NCI-H460 (cell line): ENCODE measurements at places on chromosomes 16 and 17.

DNA sequence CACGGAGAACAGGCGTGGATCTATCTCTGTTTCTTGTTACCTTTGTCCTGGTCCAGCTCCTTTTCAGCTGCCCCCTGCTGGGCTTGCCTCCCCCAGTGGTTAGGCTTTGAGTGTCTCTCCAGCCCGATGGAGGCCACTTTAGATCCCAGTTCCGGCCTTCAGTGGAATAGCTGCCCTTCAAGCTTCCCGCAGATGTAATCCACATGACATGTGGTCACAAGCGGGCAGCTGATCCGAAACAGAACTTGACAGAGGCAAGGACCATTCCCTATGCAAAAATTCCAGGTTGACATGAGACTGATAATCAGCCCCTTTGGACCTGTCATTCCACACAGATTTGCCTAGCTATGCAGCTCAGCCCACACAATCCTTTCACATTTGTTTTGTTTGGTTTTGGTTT is 40.6 kb upstream of the AQP8 start:
- no peak for DNase-seq

- no peak for DNase-seq
Measured at GRCh38 chr16:30569281-30569680, 2.2 kb downstream of the ZNF688 start.

DNA sequence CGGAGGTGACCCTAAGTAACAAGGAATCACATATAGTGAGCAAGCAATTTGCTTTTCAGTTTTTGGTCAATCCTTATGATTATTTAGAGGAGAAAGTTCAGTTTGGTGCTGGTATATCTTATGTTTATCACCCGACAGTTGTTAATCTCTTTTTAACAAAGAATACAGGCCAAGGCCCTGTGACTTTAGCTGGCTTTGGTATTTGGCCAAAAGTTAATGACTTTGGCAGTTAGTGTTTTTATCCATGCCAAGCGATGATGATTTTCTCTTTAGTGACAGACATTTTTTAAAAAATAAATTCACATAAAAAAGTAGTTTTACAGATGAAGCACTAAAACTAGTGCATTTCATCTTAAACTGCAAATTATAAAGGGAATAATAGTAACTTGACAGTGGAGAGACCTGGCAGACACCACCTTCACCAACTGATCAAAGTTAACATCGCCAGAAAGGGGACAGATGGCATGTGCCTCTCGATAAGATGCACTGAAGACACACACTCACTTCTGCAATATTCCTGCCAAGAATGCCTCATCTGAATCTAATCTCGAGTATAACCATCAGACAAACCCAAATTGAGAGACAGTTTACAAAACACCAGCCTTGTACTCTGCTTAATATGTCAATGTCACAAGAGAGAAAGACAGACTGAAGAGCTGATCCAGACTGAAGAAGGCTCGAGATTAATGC is 6.9 kb downstream of the DEXI start:
- DNase-seq, result no peak

GRCh38 chr16:14502932-14503741 is 126.9 kb downstream of the PARN start:
- DNase-seq, result peak; percentile 63

- no peak for DNase-seq
Measured at GRCh38 chr16:55476625-55477533, 2.1 kb upstream of the MMP2 start.

DNA sequence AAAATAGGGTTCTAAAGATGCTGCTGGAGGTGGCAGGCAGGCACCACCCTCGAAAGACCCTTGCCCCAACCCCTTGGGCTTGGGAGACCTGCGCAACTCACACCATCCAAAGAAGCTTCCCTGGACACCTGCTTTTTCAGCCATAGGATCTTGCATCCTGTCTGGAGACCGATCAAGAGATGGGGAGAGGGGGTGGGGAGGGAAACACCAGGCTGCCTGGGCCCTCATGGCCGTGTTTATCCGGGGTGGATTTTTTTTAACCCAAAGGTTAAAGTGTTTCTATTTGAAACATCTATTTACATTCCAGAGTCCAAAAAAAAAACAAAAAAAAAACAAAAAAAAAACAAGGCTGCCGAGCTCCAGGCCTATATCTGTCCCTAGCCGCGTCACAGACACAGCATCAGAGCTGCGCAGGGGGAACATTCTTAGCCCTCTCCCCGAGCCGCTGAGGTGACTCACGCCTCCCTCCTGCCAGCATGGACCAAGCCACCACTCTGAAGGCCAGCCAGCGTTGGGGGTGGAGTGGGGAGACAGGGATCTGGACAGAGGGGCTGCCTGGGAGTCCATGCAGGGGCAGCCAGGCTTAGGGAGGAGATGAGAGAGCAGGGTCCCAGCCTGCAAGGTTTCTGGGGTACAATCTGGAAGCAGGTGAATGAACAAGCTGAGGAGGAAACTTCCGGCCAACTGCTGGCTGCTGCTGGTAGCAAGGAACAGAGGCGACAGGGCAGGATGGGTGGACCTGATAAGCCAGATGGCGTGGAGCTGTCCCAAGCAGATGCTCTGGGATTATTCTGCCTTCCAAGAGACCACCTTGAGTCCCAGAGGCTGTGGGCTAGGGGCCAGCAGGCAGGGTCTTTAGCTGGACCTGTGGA is 14.8 kb downstream of the HDAC5 start:
- DNase-seq, result peak; percentile 22

GRCh38 chr16:24525970-24526559 is 13.3 kb upstream of the RBBP6 start:
- DNase-seq, result no peak
